ENCODE measurements at places on chromosomes 3 and 15. TPM values are rescaled to one million over a fixed set of nuclear protein-coding genes. Genes with fewer than 3 reads are reported as not detected.
A peak's percentile ranks its signal among the peaks of the same experiment; 100 is the strongest.

GRCh38 chr3:27521179-27521871 is 37.1 kb upstream of the SLC4A7 start:
- DNase-seq = no peak

DNA sequence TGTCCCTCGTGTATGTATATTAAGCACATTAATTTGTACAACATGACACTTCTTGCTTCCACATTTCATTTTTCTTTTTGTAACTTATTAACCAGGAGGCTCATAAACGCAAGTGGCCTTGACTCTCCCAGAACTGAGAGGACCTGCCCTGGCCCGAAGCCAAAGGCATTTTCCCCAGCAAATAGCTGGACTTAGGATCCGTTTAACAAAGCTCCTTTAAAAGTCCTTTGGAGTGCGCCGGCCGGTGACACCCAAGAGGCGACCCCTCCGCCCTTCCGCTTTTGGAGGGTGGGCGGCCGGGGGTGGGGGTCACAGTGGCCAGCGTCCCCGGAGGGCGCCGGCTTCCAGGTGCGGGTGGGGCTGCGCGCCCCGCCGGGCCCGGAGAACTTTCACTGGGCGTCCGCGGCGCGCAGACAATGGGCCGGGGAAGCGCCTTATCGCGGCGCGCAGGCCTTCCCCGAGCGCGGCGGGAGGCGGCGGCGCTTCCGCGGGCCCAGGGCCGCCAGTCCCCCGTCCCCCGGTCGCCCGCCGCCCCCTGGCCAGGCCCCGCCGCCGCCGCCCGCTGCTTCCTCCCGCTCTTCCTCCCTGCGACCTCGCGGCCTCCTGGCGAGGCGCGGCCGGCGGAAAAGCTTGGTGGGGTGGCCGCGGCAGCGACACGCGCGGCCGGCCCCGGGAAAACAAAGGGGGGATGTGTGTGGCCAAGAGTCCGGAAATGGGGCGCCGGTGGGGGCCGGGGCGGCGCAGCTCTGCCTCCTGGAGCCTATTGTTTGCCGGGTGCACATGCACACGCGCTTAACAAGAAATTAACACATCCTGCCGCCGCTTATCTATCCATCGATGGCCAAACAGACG is 613.4 kb downstream of the MCTP2 start:
- peak; percentile 78 for DNase-seq

DNA sequence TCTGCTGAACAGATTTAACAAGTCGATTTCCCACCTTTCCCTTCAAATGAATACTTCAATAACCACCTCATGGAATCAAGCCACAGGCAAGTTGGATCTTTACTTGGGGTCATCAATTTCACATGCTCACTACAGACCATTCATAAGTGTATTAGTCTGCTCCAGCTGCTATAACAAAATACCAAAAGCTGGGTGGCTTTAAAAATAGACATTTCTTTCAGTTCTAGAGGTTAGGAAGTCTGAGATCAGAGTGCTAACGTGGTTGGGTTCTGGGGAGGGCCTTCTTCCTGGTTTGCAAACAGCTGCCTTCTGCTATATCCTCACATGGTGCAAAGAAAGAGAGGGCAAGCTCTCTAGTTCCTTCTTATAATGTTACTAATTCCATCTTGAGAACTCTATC is 5.1 kb downstream of the GPR176 start:
- DNase-seq = no peak

DNA sequence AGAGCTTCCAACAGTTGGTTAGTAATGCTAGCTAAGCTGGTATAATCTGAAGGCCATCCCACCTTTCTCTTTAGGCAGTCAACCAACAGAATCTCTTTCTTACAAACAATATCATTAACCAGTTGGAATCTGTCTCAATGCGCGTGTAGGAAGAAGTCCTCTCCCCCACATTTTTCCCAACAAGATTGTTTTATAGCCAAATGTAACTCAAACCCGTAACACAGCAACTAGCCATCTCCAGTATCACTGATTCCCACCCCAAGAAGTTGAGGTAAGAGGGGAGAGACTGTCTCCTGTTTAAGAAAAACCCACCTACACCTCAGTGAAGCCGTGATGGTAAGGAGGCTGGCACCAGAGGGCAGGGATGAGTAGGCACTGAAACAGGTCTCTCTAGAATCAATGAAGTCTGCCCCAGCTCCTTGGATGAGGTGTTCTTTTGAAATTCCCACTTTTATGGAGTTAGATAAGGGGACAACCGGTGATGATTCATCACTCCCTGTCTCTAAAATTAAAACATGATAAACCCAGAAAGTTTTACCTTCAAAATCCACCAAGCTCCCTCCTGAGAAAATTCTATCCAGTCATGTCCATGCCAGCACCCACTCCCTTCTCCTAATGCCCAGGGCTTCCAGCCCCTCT is 30.9 kb downstream of the CDC25A start:
- no peak for DNase-seq

- DNase-seq = no peak
Observed at GRCh38 chr3:135784557-135784956, 181.0 kb upstream of the PPP2R3A start.

DNA sequence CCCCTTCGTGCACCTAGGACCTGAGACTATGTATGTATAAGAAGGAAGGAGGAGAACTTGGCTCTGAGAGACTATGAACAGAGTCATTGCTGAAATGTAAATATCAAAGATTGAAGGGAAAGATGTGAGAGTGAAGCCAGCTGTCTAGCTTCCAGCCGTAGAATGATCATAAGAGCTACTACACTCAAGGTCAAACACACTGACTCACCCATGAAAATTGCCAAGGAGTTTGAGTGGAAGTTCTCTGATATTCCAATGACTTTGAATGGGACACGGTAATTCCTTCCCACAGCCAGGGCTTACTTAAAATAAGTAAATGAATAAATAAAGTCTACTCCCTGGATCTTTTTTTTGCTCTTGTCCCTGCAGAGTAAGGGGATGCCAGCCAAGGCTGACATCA is 398.9 kb upstream of the TPRG1 start:
- no peak for DNase-seq

GRCh38 chr3:60956729-60957128 is 294.5 kb downstream of the FHIT start:
- DNase-seq = no peak

DNA sequence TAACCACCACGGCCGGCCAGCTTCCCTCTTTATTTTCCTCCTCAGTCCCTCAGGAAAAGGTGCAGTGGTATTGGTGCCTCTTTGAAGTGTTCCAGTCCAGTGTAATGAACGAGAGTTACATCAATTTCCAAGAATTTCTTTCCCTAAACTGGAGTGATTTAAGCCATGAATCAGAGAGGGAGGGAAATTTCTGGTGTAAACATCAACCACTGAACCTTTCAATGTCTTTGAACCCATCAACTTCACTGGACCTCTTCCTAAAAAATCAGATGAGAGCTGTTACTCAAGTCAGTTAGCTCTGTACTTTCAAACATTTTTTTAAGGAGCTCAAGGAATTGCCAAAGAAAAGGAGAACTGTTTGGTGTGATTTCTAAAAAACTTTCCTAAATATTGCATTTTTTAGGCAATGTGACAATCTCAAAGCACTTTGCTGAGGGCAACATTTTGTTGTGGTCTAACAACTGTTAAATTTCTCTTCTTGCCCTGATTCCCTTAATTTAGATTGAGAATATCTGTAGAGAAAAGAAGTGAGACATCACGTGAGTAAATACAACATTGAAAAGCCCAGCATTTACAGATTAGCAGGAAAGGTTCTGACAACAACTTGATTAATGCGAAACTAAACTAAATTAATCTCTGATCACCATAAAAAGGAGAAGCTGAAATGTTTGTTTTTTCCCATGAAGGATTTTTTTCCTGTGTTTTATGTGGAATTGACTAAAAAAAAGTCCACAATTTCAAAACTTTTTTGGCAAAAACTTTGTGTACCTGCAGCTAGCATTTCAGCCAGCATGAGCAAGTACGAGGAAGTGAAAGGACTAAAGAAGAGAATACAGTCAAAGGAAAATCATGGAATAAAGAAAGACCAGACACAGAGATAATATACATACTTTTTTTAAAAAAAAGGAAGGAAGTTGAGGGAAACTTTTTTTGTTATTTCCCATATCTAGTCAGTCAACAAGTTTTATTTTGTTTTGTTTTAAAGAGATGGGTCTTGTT is 9.1 kb upstream of the DAZL start:
- DNase-seq = no peak

DNA sequence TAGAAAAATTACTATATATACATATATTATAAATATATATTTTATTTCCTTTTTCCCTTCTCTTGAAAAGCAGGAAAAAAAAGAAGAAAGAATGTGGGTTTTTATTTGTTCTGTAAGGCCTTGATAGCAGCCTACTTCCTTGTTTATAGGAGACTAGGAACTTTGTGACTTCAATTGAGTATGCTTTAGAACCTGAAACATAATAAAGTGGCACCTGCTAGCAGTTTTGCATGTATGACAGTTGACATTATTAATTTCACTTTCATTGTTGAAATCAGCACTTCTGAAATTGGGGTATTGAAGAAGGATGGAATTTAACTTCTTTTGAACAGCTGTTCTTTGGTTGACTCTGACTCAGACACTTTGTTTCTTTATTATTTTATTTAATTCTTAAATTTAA is 56.9 kb downstream of the GLCE start:
- DNase-seq = no peak

GRCh38 chr3:130816561-130817445 is 70.2 kb upstream of the PIK3R4 start:
- no peak for DNase-seq

DNA sequence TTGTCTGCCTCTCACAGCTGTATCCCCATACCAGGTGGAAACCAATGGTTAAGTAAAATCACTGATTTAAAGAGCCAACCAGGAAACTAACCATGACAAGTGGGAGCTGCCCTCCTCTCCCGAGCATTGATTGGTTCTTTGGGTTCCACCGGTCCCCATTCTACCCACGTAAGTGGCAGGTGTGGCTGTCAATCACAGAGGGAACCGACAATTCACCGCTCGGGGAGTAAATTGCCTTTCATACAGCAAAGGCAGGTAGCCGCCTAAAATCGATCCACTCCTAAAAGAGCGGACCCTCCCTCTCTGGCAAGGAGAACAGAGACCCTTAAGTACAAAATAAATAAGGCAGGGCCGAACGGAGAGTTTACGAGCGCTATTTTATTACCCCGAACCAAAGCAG is 1.2 kb downstream of the ERC2 start:
- DNase-seq = no peak

- no peak for DNase-seq
Observed at GRCh38 chr3:146024260-146024659, 136.7 kb downstream of the PLOD2 start.

GRCh38 chr3:29345516-29346300 is 64.8 kb downstream of the RBMS3 start:
- no peak for DNase-seq

- DNase-seq = no peak
Observed at GRCh38 chr3:162096874-162097273, 600.3 kb downstream of the OTOL1 start.

GRCh38 chr15:65333148-65333820 is 28.8 kb downstream of the RNU5B-1 start:
- peak; percentile 27 for DNase-seq

Gene SLC38A3
- 10.3 TPM for total RNA-seq

Gene CXCR6
- 0.19 TPM for total RNA-seq

Gene TFG
- 104 TPM for total RNA-seq

Gene SLC24A5
- total RNA-seq = not detected

Gene EIF4E3
- 49.2 TPM for total RNA-seq

Gene CLSTN2
- total RNA-seq = 8.4 TPM

Measured in Right ventricle myocardium inferior (tissue), 1 donor.